Stimulated activated CD8-positive, alpha-beta memory T cell treated with anti-CD3 and anti-CD28 coated beads, Interleukin-4, amount 100 ng/mL, for 24 hours (primary cell): ENCODE measurements at places on chromosomes 12 and 14.

DNA sequence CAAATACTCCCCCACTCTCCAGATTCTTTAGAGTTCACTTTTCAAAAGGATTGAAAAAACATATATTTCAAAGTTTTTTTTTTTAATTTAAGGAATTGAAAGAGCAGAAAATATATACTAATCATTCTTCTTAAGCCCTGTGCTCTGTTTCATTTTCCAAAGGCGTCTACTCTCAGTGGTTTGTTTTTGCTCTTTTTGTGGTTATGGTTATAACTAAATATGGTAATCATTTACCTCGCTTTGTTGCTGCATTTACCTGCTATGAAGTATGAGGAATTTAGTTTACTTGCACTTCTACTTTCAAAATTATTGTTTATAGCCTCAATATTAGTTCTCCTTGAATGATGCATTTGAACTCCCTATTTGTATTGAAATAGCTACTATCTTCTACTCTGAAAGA lies 55.9 kb upstream of the LRRK2 start:
- DNase-seq = no peak

- no peak for DNase-seq
Observed at GRCh38 chr12:9143137-9143536, 27.4 kb upstream of the A2M start.

DNA sequence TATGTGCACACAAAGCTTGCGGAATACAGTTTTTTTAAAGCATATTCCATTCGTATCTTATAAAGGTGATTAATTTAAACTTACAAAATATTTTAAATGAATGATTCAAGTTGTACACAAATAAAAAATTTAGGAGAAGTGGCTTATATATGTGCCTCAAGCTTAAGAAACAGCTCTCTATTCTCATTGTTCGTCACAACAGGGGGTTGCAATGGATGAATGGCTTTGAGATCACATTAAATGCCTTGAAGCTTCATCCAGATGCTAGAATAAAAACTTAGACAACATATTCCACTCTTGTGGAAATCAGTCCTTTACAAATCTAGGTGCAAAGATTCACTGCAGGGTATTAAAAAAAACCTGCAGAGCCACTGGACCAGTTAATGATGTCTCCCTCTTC lies 303.9 kb upstream of the LRFN5 start:
- DNase-seq = no peak

DNA sequence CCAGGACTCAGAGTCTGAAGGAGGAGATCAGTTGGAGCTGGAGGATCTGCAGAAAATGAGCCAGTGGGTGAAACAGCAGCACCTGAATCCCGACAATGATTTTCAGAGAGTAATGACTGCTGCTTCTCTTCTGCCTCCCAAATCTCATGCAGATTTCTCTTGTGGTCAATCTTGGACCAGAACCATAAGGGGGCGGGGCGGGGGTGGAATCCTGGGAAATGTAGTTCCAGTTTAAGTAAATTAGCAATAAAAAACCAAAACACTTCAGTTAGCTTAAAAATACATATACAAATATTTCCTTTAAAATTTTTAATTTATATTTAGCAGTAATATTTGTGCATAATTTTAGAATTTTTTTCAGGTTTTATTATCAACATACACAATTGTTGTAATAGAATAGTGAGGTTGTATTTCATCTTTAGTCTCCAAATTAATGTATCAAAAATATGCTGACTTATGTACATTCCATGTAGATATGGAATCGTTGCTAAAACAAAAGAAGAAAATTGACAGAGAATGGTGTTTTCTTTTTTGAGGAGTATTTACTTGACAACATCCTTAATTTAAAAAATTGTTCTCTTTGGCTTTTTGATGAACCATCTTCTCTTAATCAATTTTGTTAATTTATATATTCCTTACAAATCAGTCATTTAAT lies 223.5 kb upstream of the SYT10 start:
- no peak for DNase-seq

- DNase-seq = no peak
Observed at GRCh38 chr14:77964586-77964985, 164.7 kb downstream of the ADCK1 start.

DNA sequence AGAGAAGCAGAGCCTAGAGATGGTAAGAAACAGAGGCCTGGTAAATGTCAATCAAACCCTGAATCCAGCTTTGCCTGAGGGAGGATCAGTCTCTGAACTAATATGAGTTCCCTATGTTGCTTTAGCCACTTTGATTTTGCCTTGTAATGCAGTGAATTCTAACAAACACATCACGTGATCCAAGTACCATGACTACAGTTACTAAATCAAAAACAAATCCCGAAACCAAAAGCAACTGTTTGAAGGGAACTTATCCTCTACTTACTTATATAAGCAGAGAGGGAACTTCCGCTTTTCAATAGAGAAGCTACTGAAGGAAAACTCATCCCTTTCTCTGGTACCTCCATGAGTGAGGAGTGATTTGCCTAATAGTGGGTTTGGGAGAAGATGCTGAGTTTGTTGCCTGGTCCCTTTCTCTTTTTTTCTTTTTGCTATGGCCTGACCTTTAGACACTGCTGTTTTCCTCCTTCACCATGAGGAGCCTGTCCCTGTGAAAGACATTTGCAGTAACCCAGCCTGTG lies 7.7 kb upstream of the PPTC7 start:
- DNase-seq = no peak
